Glutamatergic neuron (in vitro differentiated cells): ENCODE measurements at places on chromosomes 12 and 14. TPM values are rescaled to one million over a fixed set of nuclear protein-coding genes. Genes with fewer than 3 reads are reported as not detected.

GRCh38 chr12:106816231-106816630 lies 41.7 kb downstream of the RIC8B start:
- DNase-seq, result no peak

- no peak for DNase-seq
These were observed 395.0 kb downstream of the ZFP36L1 start for GRCh38 chr14:68397822-68398221.

DNA sequence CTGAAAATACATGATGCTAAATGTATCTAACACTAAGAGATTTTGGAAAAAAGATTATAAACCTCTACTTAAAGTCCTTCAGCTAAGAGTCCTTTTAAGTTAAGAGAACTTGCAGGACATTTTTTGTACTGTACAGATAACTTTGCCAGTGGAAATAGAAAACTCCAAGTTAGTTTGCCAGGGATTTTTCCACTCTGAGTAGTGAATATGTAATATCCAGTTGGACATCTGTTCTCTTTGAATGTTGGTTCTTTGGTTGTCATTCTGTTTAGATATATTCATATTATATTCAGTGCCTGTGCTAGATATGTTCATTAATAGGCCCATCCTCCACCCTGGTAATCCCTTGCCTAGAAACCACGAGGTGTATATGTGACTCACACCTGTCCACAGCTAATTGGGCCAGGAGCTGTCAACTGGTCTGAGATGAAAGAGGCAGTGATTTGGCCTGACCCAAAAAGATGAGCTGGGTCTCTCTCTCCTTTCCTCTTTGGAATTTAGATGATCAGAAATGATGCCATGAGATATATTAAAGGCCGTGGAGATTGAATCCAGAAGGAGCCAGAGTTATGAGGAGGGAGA lies 261.0 kb upstream of the LRIG3 start:
- DNase-seq, result no peak

GRCh38 chr14:77040741-77041653 lies 12.5 kb upstream of the IRF2BPL start:
- DNase-seq, result no peak

- DNase-seq, result no peak
These were observed 156.3 kb downstream of the NUBPL start for GRCh38 chr14:31717294-31718085.

- no peak for DNase-seq
These were observed 76.3 kb downstream of the GRIP1 start for GRCh38 chr12:66602483-66603143.

GRCh38 chr14:85344847-85345570 lies 184.9 kb upstream of the FLRT2 start:
- DNase-seq, result no peak

GRCh38 chr12:9169979-9170634 lies 38.1 kb downstream of the PZP start:
- DNase-seq, result no peak

DNA sequence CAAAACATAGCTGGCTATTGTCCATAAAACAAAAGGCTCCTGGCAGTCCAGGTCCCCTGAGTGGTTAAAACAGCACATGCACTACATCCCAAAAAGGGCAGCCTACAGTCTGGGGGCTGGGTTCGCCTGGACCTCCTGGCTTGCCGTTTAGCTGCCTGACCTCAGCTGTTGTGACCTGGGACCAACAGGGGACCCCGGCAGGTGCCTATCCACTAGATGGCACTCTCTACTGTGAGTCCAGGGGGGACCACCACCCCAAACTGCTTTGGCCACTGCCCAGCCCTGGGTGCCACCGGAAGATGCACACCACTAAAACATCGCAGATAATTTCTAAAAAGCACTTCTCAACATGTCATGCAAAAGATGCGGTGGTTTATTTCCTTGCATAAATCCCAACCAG lies 2.9 kb upstream of the RTL1 start:
- peak; percentile 51 for DNase-seq

- no peak for DNase-seq
These were observed 54.1 kb downstream of the PLXNC1 start for GRCh38 chr12:94202245-94203180.

GRCh38 chr14:35855876-35856481 lies 29.8 kb downstream of the BRMS1L start:
- DNase-seq, result no peak

Gene BLTP3B
- 25.7 TPM for total RNA-seq

Gene DIO3
- not detected for total RNA-seq
